ENCODE measurements at places on chromosomes 11 and 22.

- no peak for DNase-seq
Measured at GRCh38 chr11:42774567-42774966, 537.2 kb upstream of the API5 start.

DNA sequence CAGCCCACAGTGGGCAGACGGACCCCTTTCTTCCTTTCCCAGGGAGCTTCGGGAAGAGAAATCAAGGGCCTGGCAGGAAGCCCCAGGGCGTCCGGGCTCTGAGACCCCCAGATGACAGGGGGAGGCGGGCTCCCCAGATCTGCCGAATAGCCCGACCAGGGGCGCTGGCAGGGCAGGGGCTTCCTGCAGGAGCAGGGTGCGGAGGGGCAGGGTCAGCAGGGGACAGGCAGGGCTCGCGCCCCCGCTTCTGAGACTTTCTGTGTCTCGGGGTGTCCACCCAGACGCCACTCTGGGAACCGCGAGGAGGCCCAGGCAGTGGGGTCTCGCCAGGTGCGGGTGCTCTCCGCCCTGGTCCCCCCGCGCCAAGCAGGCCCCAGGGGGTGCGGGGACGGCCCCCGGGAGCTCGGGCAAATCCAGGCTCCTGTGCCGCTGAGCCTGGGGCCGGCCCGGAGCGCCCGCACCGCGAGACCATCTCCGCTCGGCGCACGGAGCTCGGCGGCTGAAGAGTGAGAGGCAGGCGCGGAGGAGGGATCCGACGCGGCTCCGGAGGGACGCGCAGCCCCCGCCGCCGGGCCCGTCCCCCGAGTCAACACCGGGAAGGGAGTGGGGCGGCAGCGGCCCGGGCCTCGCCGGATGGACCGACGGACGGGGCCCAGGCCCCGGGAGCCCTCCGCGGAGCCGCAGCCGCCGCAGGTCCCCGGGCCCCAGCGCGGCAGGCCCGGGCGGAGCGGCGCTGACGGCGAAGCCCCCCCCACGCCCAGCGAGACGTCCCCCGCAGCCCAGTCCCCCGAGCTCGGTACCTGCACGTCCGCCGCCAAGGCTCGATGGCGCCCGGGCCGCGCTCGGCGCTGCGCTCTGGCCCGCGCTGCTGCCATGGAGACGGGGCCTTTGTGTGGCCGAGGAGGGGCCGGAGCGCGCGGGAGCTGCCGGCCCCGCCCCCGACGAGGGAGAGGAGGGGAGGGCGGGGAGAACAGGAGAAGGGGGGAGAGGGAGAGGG is at the start of gene PLXNB2:
PLXNB2 (minus strand) TSS at position 894 of the 997 bp plus-strand sequence. CDS start 17,062 bp downstream, outside the sequence.
- peak; percentile 53 for DNase-seq

DNA sequence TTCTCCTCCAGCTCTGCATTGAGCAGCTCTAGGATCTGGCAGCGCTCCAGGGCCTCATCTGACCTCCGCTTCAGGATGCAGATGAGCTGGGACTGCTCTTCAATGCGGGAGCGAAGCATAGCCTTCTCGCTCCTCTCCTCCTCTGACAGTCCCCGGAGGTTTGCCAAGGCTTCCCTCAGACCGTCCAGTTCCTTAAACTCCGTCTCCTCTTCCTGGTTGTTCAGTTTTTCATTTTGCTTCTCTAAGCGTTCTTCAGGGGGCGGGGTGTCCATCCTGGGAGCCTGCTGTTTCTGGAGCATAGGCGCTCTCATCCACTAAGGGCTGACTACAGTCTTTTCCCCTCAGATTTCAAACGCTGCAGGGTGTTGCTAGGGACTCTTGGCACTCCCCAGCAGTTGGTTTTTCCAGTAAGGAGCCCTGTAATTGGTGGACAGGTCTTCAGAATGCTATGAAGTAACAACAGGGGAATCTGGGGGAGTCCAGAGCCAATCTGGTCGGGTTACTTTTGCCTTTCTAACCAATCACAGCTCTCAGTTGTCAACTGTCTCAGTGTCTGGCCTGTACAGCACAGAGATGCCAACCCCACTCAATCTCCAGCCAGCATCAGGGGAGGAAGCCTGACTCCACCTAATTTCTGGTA is at the start of gene CCDC89:
CCDC89 (minus strand) TSS at position 376 of the 640 bp plus-strand sequence; CDS start at position 311, 65 bp downstream.
- no peak for DNase-seq

GRCh38 chr11:37908219-37908548 is 1310.1 kb upstream of the RAG2 start:
- no peak for DNase-seq

DNA sequence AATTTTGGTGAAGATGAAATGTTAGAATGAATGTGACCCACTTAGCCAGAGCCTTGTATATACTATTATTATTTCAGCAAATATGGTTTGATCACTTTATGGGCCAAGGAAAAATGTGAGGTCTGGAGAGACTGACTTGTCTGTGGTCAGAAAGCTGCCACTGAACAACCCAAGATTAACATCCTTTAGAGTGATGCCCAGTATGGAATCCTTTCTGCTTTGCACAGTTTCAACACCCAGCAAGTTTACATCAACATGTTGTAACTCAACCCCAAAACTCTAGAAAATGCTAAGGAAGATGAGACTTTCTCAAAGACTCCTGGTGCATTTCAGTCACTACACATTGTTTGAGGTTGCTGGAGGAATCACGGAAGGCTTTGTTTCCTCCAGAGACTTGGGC is 107.7 kb downstream of the SNX19 start:
- no peak for DNase-seq

DNA sequence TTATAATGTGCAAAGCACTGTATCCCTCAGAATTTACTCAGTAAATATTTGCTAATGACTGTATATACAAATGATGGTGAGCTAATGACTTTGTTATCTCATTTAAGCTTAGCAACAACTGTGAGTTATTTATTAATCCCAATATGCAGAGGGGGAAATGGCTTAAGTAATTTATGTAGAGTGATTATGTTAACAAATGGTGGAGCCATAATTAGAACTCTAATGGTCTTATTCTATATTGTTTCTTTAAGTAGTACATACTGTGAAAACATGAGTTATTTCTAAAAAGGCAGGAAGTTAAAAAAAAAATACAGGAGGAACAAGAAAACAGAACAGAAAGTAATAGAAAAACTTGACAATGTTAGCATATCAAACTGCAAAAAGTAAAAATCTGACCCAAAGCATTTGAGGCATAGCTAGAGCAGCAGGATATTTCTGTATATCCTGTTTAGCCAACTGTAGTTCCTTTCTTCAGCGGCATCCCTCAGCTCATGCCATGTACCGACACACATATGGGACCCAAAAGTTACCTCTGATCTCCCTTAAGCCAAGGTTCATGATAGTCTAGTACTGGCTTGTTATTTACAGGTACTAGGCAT is 94.2 kb downstream of the FCHSD2 start:
- no peak for DNase-seq

GRCh38 chr22:25818541-25818940 is 76.6 kb downstream of the MYO18B start:
- no peak for DNase-seq

Measured in SW 1271 (cell line).